ENCODE measurements at places on chromosomes 4 and X.

GRCh38 chrX:16873106-16873505, 2.9 kb upstream of the RBBP7 start:
- DNase-seq, result peak; percentile 23

- DNase-seq, result peak; percentile 73
Measured at GRCh38 chr4:15836362-15836761, 58.2 kb downstream of the CD38 start.

DNA sequence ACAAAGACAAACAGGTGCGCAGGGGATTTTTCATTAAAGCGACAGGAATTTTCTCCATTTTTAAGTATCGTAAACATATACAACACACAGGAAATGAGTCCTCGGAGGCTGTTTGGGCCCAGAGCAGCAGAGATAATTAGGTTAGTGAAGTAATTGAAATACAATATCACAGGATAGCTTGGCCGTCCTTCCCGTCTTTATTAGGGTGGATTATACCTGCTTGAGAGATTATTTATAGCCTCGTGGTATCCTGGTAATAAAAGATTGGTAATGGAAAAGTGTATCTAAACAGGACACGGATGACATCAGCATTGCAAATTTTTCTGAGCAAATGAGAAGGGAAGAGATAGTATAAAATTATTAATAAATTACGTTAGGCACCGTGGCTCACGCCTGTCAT, 68.2 kb downstream of the CRLF2 start:
- DNase-seq, result no peak

GRCh38 chr4:120452001-120452400, 385.4 kb upstream of the MAD2L1 start:
- DNase-seq, result no peak

DNA sequence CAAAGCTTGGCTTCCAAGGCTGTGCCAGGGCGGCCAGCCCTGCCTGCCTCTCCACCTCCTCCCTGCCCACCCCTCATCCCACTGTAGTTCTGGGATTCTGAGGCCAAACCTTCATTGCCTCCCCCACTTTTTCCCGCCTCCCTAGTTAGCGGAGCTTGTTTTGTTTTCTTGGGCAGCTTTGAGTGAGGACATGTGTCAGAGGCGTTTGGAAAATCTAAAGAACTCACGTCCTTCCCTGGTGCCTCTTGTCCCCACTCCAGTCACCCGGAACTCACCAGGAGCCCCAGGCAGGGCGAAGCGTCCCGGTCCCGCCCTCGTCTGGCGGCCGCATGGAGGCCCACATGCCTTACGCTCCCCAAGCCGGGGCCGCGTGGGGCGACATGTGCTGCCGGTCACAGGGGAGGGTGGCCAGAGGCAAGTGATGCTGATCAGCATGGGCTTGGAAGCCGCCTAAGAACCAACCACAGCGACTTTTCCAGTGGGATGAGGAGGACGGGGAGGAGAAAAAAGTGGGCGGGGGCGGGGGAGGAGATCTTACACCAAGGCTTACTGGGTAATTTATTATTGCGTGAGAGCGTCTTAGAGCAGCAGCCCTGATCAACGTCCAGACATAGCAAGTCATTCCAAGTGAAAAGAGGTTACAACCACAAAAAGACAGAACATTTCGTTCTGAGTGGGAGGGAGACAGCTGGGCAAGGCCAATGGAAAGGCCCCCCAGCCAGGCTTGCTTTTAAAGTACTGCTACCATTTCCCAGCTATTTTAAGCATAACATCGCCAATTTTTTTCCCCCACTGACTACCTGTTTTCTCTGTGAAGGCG, 48.5 kb downstream of the PRPS1 start:
- peak; percentile 93 for DNase-seq

DNA sequence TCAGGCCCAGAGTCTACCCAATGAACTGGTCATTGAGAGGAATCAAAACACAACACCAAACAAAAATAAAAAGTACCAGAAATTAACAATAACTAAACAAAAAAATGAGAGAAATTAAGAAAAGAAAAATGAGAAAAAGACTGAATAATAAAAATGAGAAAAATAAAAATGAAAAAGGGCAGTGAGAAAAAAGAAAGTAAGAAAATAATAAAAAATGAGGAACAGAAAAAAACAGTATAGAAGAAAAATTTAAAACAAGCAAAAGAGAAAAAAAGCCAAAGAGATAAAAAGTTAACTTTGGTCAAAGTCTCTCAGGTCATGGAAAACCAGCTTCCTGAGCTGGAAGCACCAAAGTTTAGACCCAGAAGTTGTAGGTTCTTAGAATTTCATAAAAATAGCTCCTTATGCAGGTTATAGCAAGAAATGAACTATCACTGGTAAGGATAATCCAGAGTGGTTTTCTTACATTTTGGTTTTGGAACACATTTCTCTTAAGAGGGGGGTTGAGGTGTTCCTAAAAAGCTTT, 51.0 kb upstream of the WDR17 start:
- DNase-seq, result no peak

DNA sequence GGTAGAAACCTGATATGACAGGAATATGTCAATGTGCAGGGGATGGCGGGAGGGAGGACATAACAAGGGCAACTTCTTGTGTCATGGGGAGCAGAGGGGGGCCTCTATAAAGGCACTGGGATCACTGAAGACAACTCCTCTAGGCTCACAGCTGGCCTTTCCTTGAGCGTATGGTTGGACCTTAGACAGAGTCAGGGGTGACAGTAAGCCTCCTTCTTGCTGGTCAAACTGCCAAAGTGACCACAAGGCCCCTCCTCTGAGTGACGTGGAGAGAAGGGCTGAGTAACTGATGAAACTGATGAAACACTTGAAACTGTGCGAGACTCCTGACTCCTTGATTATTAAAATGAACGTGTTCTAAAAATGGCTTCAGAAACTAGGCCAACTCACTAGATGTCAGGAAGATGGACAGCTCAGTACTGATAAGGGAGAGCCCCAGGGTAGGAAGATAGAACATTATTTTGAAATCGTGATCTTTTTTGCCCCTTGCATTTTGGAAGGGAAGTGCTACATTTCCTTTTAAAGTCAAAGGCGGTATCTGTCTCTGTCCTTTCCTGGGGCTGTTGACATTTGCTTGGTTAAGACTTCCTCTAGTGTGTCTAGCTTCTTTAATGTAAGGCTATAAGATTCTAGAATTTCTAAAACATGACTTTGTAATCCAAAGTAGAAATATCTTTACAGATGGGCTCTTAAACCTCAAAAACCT, 1.6 kb downstream of the RAB33A start:
- no peak for DNase-seq

GRCh38 chr4:54213761-54214160, 15.3 kb upstream of the PDGFRA start:
- no peak for DNase-seq

- DNase-seq, result peak; percentile 2
Measured at GRCh38 chrX:22314211-22314610, 41.5 kb downstream of the CBLL2 start.

- DNase-seq, result no peak
Measured at GRCh38 chr4:85430697-85431096, 44.3 kb upstream of the ARHGAP24 start.

- no peak for DNase-seq
Measured at GRCh38 chr4:113960684-113961321, 18.6 kb downstream of the ARSJ start.

- DNase-seq, result no peak
Measured at GRCh38 chrX:24837966-24838365, 144.2 kb downstream of the POLA1 start.

GRCh38 chrX:137747244-137748043, 181.5 kb downstream of the ZIC3 start:
- no peak for DNase-seq

- DNase-seq, result no peak
Measured at GRCh38 chrX:131083510-131084142, 25.5 kb downstream of the ARHGAP36 start.

DNA sequence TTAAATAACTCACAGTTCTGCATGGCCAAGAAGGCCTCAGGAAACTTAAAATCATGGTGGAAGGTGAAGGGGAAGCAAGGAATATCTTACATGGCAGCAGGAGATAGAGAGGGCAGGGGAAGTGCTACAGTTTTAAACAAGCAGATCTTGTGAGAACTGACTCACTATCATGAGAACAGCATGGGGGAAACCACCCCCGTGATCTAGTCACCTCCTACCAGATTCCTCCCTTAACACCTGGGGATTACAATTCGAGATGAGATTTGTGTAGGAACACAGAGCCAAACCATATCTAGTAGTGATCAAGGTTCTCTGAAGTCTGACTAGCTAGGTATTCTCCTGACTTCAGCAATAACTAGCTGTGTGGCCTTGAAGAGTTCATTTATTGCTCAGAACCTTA, 56.0 kb downstream of the BANK1 start:
- DNase-seq, result peak; percentile 35

GRCh38 chr4:76061982-76062381, 12.5 kb upstream of the ART3 start:
- no peak for DNase-seq

GRCh38 chr4:41532882-41533281, 5.1 kb upstream of the LIMCH1 start:
- DNase-seq, result no peak

GRCh38 chr4:165454426-165454825, 75.6 kb downstream of the CPE start:
- DNase-seq, result peak; percentile 57

DNA sequence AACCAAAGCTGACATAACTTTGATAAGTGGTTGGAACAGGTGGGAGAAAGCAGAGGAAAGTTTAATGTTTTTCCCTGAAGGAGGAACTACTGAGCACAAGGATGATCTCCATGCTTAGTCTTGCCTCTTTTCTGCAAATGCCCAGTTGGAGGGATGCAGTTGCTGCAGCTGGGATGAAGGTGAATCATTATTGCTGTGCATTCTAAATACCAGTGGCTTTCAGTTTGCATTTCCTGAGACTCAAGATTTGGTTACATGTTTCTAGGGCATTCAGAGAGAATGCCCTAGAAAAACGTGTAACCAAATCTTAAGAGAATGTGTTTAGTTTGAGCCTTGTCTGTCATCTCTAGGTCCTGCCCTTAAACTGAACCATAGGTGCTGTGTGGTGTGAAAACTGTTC, 42.2 kb downstream of the METTL14 start:
- no peak for DNase-seq

DNA sequence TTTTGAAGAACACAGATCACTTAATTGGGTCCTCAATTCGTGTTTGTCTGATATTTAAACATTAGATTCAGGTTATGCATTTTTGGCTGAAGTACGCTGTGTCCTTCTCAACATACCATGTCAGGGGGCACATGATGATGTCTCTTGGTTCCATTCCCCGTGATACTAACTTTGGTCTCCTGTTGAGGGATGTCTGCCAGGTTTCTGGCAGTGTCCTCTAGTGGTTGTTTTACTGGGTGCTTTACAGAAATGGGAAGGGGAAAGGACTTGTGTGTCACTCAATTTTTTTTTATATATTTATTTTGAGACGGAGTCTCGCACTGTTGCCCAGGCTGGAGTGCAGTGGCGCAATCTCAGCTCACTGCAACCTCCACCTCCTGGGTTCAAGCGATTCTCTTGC, 58.2 kb downstream of the WWC2 start:
- DNase-seq, result no peak

GRCh38 chr4:184583738-184584502, 65.3 kb downstream of the CASP3 start:
- no peak for DNase-seq

GRCh38 chr4:76533314-76533713, 98.3 kb downstream of the SHROOM3 start:
- DNase-seq, result no peak

DNA sequence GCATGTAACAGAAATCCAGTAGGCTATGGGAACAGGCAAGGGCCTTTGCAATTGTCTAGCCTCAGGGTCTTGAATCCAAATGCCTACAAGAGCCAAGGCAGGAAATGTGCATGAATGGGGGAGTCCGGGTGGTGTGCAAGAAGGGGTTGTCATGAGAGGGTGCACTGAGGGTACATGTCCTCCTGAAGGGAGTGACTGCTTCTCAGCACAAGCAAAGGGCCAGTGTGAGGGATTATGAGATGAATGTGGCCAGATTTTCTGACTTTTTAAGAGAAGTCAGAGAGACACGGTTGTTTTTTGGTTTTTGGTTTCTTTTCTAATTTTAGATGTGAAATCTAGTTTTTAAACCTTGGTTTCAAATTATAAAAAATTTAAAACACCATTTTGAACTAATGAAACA, 76.5 kb upstream of the LSM6 start:
- no peak for DNase-seq

- DNase-seq, result no peak
Measured at GRCh38 chrX:16063921-16064320, 59.4 kb upstream of the GRPR start.

GRCh38 chrX:34299451-34299967, 167.4 kb upstream of the FAM47A start:
- no peak for DNase-seq

All from mammary epithelial cell (primary cell).